GOT3 (cell line): ENCODE measurements at places on chromosomes 3 and 15.

DNA sequence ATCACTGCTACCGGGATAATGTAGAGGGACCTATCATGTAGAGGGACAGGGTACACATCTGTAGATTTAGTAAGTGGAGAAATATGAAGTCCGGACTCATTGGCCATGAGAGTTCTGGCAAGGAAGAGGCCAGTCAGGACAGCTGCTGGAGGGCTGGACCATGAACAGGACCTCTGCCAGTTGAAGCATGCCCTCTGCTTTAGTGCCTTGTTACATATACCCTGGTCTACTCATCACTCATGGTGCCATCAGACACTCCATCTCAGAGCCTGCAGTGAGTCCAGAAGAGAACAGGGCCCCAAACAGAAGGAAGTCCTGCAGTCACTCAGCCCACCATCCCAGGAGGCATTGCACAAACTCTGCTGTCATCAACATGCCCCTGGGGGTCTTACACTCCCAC, 54.7 kb upstream of the CA12 start:
- no peak for DNase-seq

- no peak for DNase-seq
Observed at GRCh38 chr15:79406210-79406609, 25.9 kb upstream of the MINAR1 start.

DNA sequence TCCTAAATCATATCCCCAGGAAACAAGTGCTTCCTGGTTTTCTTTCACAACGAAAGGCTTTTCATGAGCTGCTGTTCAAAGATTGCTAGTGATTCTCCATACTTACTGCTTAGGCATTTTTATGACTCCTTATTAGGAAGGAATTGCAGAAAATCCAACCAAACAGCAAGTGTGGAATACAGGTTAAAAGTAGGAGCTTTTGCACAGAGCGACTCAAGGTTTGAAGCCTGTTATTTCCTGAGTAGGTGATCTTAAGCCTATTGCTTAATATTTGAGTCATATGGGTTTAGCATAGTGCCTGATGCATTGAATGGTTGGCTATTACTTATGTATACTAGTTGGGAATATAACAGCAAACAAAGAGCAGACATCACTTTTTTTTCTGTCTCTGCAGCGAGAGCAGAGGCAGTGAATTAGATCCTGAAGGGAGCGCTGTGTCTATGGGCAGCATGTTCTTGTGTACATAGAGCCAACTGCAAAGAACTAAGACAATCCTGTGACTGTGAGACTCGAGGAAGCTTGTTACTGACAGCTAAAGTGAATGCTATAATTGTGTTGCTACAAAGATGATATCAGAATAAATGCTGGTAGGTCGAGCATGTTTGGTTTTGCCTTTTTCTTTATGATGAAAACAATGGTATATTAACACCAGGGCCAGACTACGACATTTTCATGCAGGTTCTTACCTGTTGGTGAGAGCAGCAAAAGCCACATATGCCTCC, 6.3 kb downstream of the TM4SF1 start:
- no peak for DNase-seq

- DNase-seq: no peak
Observed at GRCh38 chr3:138148503-138148902, 16.3 kb upstream of the A4GNT start.

- no peak for DNase-seq
Observed at GRCh38 chr3:115693868-115694267, 70.6 kb downstream of the GAP43 start.

DNA sequence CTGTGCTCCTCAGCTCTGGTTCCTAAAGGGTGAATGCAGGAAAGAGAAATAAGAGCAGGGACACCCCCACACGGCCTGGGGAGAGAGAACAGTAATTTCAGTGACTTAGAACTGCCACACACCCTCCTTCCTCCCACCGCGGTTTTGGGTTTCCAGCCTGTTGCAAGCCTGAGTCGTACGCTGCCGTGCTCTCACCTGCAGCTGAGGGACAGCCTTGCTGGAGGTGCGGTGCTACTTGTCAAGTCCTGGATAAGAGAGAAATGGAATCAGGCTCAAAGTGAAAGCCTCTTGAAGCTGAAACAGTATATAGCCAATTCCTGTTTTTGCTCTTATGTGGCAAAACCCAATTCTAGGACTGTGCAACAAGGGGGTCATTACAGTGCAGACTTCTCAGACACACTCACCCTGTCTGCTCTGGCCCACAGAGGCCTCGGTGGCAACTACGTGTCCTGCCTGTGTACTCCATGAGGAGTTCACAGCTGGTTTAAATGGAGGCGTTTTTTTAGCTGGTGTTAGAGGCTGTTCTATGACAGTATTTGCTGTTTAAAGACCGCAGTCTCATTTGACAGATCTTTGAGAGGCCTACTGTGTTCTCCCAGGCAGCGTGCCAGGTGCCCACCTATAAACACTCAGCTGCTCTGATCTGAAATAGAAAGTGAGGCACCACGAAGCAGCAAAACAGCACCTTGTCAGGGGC, 42.9 kb downstream of the TBC1D2B start:
- DNase-seq: no peak

DNA sequence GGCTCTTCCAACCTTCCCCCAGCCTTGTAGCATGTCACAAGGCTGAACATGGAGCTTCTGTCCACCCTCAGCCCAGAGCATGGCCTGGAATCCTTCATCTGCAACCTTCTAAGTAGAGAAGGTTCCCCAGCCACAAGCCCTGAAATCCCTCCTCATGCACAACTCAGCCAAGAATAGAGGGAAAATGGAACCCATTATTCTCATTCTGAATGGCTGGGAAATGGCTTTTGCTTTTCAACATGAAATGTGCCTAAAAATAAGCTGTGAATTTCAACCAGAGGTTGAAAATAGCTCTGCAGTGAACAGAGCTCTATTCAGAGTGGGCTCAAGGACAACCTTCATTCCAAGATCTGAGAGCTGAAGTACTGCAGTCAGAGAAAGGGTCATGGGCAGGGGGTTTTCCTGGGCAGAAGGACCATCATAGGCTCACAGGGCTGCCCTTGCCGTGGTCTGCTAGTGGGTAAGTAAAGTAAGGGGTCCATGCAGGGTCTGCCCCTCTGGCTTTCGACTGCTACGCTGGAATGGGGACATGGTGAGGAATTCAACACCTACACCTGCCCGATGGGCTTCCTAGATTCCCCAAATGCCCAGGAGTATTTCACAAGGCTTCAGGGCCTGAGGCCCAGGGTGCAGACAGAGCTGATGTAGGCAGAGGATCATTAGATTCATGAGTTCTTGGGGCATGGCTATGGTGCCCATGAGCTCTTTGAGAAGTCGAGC, 35.9 kb downstream of the POC1A start:
- DNase-seq: no peak
